ENCODE measurements at places on chromosomes 3 and 15. TPM values are rescaled to one million over a fixed set of nuclear protein-coding genes. Genes with fewer than 3 reads are reported as not detected.

STRC gene
- 2.1 TPM for total RNA-seq

PRR20G gene
- total RNA-seq = not detected

- H3K27me3 ChIP-seq = no peaks in the 10 kb centered on the region
- H3K4me1 ChIP-seq = peaks cover 20% of the 10 kb centered on the region
- H3K4me3 ChIP-seq = no peak overlapping the region
- H3K27ac ChIP-seq = peak overlapping the region; percentile 32
- peak; percentile 59 for DNase-seq
Observed at GRCh38 chr3:49158103-49158709, 7.9 kb downstream of the CCDC71 start.

GRCh38 chr3:126766653-126767052 lies 62.6 kb downstream of the CHCHD6 start:
- peaks cover 19% of the 10 kb centered on the region for H3K36me3 ChIP-seq
- DNase-seq = no peak
- H3K27ac ChIP-seq = no peak overlapping the region
- no peak overlapping the region for H3K4me3 ChIP-seq

Measured in activated naive CD8-positive, alpha-beta T cell treated with anti-CD3 and anti-CD28 coated beads, Interleukin-2, amount 10 ng/mL, durations not matched to agents 7 days and 5 days (primary cell).